SW480 (cell line): ENCODE measurements at places on chromosomes 13 and 19.

DNA sequence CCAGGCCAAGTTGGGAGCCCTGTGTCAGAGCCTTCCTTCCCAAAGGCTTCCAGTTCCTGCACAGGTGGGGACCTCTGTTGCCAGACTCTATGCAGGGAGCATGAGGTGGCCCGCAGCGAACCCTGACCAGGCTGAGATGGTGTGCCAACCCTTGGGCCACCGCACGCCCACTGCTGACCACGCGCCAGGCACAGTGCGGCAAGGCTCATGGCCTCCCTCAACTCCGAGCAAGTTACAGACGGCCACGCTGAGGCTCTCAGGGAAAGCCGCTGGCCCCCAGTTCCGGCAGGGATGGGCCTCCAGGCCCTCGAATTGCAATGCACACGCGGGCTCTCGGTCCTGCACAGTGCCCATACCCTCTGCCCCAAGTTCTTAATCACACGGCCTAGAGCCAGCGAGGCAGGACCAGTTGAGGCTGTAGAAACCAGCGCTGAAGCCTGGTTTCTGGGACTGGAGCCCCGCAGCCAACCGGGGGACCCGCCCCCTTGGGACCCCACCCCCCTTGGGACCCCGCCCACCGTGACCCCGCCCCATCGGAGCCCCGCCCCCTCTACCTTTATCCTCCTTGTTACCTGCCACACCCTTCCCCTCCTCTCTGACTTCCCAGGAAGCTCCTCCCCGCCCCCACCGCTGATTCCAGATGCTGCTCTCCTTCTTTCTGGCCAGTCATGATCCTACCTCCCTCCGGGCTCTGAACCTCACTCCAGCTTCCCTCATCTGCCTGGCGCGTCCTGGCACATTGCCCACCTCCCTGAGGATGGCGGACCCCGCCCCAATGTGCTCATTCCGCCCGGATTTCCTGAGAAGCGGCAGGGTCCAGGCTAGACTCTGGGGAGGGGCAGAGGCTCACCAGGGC is 6.0 kb downstream of the PEX11G start:
- peak; percentile 55 for DNase-seq

DNA sequence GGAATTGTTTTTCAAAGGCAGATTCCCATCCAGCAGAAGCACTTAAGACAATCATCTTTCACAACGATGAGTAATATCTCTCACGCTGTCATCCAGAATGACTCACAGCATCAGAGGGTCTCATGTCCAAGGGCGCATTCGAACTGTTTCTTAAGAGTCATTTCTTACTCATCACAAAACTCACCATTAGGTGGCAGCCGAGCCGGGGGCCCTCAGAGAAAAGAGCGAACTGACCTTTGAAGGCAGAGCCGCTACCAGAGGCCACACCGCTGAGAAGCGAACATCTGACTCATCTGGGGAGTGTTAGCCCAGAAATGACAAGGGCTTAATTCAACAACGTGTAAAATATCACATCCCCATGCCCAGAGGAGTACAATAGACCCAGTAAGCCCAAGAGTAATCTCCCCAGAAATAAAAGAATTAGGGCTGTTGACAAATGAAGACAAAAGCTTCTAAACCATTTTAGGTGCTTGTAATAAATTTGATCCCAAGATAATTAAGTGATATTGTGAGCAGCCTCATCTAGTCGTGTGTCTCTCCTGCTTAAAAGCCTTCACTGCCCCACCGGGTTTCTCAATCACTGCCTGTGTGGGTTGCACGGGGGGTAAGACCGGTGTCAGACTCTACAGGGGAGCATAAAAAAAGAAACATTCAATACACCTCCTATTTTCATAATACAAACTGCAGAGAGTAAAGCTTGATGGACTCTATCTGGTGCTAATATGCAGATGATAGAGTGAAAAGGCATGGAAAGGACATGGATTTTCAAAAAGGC is 96.2 kb downstream of the CYSLTR2 start:
- DNase-seq = peak; percentile 88

DNA sequence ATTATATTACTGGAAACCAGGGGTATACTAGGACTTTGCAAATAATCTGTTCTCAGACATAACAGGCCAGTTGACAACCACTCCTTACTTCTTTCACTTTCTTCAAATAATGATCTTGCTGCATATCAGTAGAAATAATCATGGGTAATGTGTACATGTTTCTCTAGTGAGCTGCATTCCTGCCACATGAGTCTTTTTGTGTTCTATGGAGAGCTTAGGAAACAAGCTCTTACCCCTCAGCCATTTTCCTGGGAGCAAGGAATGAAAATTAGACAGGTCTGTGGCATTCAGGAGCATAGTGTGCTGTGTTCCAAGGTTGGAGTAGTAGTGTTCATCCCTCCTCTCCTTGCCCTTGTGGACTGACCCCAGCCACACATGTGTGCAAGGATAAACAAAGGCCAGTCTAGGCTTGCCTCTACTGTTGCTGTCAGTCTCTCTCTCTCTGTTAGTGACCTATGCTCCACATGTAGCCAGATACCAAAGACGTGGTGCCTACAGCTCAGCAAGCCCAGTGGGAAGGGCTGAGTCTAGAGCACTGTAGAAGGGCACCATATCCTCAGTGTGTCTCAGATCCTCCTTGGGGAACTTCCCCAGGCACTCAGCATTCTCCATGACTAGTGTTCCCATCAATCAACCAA is 11.5 kb upstream of the OXGR1 start:
- DNase-seq = no peak

GRCh38 chr13:110220471-110220870 is 86.5 kb downstream of the COL4A1 start:
- DNase-seq = no peak

- no peak for DNase-seq
Observed at GRCh38 chr13:88456151-88456550, 785.0 kb downstream of the SLITRK5 start.

DNA sequence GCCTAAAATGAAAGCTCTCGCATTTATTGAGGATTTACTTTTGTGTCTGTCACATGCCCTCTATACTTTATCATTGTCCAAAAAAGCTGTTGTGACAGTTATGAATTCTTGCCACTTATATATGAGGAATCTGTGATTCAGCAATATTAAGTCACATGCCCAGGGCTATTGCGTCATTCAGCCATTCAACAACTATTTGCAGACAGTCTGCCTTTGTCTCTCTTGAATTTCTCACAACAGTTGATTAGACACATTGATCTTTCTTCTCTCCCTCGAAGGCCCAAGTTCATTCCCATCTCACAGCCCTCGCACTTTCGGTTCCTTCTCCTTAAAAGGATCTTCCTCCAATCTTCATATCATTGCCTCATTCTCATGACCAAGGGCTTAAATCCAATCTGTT is 342.6 kb downstream of the MZT1 start:
- no peak for DNase-seq

- DNase-seq = peak; percentile 77
Observed at GRCh38 chr19:47660435-47660832, 51.5 kb downstream of the BICRA start.

DNA sequence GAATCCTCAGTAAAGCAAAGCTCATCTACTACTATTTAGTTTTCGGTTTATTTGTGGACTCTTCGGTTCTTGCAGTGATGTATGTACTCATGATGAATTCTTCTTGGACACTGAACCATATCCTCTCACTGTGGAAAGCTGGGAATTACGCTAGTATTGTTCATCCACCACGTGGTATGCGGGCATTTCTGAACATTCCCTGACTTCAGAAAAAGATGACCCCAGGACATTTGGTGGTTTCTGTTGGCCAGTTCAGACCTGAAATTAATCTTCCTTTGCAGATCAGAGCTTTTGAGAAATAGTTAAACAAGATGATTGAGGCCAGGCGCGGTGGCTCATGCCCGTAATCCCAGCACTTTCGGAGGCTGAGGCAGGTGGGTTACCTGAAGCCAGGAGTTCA is 25.3 kb upstream of the FBN3 start:
- DNase-seq = no peak

GRCh38 chr13:26475176-26476110 is 82.0 kb upstream of the WASF3 start:
- DNase-seq = no peak

- DNase-seq = no peak
Observed at GRCh38 chr13:35718084-35718483, 241.6 kb upstream of the MAB21L1 start.

DNA sequence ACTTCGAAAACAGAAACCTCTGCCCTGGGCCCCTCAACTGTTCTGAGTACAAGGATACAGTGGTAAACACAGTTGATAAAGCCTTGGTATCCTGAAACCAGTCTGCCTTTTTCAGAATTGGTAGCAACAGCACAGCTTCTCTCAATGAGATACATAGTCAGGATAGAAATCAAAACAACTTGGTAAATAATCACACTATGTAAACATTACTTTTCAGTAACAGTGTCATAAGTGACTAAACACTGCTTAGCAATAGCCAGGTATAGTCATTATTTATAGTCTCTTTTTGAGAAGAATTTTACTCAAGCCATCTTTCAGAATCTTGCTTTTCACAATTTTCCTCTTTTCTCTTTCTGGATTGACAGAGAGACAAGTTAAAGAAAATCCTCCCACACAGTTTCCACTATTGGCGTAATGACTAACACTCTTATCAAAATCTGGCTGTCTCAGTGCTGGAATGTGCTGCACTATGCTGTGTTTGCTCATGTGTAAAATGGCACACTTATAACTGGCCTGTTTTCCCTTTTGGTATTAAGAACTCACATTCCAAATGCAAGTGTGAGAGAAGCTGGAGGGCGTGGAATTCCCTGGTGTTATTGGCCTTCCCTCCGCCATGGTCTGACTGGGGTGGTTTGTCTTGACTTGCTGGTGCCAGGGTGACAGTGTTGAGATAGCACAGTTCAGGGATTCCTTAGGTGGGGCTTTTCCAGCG is 368.8 kb downstream of the TDRD3 start:
- DNase-seq = no peak

- DNase-seq = no peak
Observed at GRCh38 chr13:29817604-29818378, 32.6 kb downstream of the UBL3 start.

DNA sequence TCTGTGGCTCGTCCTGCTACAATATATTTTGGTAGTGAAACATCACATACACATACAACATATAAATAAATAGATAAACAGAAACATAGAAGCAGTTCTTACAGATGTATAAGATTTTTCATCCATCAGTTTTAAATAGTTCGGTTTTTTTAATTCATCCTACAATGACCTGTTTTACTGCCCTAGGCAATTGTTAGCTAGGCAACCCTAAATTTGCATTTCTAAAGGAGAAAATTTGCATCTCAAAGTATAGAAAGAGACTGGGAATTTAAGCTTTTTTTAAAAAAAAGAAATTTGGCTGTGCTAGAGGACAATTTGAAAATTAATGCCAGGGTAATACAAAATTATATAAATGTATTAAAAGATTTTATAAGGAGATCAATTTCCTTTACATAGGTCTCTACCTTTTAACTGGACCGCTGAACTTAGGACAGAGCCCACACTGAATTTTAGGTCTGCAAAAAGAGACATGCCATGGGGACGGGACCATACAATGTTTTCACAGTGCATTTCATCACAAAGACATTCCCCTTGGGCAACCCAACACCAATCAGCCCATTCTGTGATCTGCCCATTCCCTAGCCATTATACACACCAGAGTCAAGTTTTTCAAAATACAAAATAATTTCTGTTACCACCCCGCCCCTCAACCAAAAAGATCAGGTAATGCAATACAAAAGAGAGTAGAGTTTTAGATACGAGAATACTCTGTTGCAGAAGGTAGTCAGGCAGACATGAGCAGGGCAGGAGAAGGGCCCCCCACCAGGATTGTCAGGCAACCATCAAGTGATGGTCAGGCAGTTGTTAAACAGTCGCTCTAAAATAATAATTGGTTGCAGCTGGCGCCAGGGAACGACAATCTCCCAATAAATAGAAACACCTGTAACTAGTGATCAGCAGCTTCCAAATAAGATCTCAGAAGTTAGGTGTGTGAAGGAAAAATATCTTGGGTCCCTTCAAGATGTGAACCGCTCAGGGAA is 299.7 kb upstream of the SGCG start:
- DNase-seq = no peak

- DNase-seq = peak; percentile 65
Observed at GRCh38 chr19:31154021-31154420, 195.2 kb downstream of the TSHZ3 start.

- DNase-seq = no peak
Observed at GRCh38 chr13:50932091-50932490, 22.5 kb downstream of the RNASEH2B start.

- DNase-seq = peak; percentile 37
Observed at GRCh38 chr19:4495471-4495870, 22.8 kb downstream of the PLIN4 start.

- DNase-seq = peak; percentile 13
Observed at GRCh38 chr13:54185785-54186184, 1157.2 kb downstream of the OLFM4 start.

DNA sequence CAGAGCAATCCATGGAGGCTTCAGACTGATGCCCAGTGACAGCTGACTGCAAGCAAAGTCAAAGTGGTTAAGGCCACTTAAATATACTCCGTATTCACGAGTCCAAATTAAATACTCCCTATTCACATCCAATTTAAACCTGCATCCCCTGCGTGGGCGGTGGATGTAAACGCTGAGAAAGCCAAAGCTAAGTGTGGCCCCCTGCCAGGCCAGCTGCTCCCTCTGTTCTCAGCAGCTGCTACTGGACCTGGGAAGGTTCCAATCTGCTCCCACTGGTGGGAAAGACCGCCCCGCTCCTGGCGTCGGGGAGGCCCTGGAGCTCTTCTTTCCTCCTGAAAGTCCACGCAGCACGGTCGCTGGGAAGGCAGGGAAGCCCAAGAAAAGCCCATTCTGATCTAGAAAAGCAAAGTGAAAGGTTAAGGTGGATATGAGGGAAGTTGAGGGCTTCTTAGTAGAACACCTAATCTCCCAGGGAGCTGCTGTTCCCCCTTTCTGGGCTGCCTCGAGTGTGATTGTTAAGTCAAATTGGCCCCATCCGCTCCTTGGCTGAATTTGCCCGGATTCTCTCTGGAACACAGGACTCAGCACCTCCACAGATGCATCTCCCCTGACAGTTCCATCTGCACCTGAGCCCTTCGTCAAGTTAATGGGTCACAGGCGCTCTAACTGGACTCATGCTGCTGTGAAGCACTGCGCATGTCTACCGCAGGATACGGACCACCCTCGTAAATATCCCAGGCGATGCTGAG is 205.5 kb downstream of the USP12 start:
- no peak for DNase-seq
